ENCODE measurements at places on chromosomes 13 and 19.

DNA sequence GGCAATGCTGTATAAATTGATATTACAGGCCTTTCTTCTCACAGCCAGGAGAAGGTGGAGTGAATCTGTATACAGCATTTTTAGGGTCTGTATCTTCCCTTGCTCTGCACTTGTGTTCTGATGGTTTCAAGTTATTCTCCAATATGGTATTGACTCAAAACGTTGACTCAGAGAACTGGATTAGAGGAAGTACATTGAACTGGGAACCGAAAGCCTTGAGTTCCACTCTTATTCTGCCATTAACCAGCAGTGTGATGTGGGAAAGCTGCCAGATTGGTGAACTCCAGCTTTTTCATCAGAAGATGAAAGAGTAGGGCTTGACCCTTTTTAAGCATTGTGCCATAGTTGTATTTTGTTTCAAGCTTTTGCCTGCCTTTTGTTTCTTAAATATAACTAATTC lies 167.7 kb downstream of the SPRY2 start:
- no peak for DNase-seq

DNA sequence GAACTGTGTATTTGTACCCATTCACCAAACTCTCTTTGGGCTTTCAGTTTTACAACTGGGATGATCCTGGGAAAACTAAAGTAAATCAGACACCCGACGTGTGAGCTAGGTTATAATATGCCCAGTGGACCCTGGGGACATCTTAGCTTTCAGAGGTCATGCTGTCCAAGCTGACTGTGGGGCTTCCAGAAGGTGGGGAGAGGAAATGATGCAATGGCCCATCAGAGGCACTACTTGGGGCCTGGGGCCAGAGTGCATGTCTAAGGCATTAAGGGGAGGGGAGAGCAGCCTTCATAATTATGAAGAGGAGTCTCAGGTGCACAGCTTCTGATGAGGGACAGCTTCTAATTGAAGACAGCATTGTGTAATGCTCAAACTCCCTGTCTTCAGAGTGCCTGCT lies 30.9 kb downstream of the ALOX5AP start:
- no peak for DNase-seq

DNA sequence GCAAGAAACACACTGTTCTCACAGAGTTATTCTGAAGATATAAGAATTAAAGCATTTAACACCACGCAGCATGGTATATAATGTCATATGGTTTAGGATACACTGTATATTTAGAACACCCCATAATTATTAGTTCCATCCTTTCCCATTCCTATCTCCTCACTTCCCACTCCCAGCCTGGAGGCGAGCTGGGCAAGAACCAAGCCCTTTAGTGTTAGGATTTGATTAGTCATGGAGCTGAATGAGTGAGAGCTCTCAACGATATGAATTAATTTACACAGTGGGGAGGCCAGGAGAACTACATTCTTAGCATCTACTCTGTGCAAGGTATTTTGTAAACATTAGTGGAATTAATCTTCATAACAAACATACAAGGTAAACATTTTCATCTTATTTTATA lies 934.3 kb downstream of the DIAPH3 start:
- DNase-seq: no peak

DNA sequence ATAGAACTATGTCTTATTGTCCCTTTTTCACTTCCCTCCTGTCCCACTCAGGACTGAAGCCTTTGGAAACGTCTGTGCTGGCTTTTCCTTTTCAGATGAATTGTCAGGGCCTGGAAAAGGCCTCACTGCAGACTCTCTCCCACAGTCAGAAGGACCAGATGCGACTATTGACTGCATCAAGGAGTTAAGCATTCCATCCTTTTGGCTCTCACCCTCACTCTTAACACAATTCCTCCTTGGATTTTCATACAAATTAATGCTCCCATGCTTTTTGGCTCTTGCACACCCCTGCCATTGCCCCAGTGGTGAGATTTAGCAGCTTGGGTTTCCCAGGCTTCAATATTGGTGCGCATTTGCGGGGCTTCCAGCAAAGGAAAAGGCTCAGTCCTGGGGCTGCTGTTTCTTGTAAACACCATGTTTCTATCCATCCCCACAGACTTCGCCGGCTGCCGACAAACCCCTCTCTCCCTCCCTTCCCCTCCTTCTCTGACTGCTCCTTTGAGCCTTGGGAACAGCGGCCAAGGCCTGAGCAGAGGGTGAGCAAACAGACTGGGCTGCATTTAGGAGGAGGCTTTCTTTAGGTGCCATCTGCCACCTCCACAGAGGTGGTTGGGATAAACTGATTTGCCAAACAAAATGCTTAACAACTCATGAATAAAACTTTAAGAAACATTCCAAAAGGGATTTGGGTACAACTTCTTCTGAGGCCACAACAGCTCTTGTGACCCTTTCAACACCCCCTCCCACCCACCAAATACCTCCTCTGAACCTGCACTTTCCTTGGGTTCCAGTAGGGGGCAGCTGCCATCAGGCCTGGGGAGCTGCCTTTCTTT lies 48.6 kb upstream of the PCDH8 start:
- DNase-seq: no peak

DNA sequence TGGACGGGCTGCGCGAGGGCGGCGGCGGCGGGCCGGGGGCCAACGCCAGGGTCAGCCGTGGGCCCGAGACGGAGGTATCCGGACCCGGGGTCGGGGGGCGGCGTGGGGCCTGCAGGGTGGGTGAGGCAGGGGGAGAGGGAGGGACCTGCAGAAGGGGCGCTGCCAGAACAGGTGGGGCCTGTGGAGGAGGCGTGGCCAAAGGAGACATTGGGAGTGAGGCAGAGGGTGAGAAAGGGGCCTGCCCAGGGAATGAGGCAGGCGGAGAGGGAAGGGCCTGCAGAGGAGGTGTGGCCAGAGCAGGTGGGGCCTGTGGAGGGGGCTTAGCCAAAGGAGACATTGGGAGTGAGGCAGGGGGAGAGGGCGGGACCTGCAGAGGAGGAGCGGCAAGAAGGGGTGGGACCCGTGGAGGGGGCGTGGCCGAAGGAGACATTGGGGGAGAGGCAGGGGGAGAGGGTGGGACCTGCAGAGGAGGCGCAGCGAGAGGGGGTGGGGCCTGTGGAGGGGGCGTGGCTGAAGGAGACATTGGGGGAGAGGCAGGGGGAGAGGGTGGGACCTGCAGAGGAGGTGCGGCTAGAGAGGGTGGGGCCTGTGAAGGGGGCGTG lies 4.2 kb downstream of the PRR36 start:
- no peak for DNase-seq

DNA sequence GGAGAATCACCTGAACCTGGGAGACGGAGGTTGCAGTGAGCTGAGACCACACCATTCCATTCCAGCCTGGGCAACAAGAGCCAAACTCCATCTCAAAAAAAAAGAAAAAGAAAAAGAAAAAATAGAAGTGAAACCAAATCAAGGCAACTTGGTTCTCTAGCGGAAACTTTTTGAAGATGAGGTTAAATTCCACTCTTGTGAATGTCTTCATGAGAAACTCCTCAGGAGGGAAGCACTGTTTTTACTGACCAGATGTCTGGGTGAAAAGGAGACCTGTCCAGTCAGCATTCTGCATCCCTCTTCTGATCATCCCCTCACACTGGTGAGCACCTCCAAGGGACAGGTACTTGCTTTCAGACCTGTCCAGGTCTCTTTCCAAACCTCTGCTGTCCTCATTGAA lies 15.8 kb downstream of the BRD4 start:
- DNase-seq: no peak

DNA sequence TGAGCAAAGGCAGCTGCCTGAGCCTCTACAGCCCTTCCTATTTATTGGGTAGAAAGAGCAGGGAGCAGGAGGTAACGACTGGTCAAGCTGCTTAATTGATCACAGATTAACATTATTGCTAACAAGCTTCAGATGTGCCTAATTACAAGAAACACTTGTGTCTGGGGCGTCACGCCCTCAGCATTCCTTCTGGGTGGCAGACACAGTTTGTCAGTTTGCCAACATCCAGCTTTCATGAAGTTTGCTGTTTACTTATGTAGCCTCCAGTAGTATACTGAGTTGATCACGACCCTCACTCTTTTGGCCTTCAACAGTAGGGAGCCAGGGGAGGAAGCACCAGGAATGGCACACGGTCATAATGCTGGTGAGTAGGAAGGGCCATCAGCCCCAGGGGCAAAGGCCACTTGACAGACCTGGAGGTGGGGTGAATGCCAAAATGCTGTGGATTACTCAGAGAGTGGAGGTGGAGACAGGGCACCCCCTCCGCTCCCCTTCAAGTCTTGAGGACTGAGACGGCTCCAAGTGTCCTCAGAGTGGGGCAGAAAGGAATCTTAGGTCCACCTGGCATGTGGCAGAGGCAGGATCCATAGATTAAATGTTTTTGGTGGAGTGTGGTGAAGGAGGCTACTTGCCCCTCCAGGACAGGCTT lies 34.9 kb upstream of the PSPC1 start:
- DNase-seq: no peak

GRCh38 chr13:84865783-84866221 lies 933.4 kb downstream of the SLITRK6 start:
- DNase-seq: peak; percentile 31

- no peak for DNase-seq
These were observed 74.4 kb downstream of the LHFPL6 start for GRCh38 chr13:39528661-39528980.

- DNase-seq: no peak
These were observed 132.5 kb upstream of the ZNF91 start for GRCh38 chr19:23527797-23528196.

DNA sequence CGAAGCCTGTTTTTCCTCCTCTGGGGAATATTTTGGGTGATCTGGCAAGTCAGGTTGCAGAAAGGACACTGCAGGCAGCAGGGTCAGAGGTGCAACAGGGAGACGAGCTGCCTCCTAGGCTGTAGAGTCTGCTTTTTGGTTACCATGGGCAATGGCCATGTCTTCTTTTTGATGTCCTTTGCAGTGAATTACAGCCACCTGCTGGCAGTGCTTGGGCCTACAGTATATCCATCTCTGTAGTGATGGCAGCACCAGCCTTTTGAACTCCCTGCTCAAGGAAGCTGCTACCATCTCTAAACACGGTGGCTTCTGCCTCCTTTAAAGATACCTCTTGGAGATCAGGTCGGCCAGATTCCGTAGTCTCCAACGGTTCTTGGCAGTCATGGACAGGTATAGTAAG lies 73.9 kb downstream of the WTIP start:
- DNase-seq: no peak

GRCh38 chr19:35207391-35207871 lies 21.1 kb downstream of the FAM187B start:
- DNase-seq: no peak

DNA sequence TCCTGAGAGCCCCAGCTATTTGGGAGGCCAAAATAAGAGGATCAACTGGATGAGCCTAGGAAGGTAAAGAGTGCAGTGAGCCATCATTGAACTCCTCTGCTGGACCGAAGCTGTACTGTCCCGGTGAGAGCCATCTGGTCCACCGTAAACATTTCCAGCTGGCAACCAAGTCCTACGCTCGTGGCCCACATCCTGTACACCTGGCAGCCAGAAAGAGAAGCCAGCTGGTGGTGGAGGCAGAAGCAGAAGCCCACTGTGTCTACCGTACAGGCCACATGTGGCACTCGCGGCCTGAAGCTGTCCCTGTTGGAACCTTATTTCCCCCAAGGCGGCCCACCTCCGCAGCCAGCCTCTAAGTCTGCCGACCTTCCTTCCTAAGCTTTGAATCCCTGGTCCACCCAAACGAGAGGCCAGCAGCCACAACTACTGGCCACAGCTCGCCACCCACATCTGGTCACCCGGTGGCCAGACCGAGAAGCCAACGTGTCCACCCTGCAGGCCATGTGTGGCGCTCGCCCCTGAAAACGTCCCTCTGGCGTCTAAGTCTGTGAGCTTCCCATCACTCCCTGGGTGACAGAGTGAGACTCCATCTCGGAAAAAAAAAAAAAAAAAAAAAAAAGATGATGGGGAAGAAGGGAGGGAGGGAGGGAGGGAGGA lies 14.2 kb upstream of the ZNF91 start:
- DNase-seq: no peak
